Activated CD4-positive, alpha-beta T cell treated with anti-CD3 and anti-CD28 coated beads, Interleukin-2, Interleukin-4, amounts not matched to agents 100 ng/mL and 50 ng/mL, durations not matched to agents 16 hours and 8 hours (primary cell): ENCODE measurements at places on chromosomes 2 and 18.

DNA sequence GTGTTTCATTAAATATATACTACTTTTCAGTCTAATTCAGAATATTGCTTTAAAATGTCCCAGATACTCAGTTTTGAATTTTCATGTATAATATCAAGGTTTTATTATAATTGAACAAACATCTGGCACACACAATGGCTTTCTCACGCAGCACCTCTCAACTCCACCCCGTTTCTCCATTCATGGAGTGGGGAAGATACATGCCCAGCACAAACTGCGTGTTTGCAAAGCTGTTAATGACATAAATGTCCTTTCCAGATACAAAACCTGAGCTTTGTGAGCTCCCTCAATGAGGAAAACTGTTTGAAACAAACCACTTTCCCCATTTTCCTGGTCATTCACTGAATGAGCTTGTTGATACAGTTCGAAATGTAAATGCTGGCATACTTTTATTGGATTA is 150.3 kb upstream of the RASGRP3 start:
- no peak for DNase-seq

- no peak for DNase-seq
Observed at GRCh38 chr2:198316852-198317396, 512.5 kb downstream of the PLCL1 start.

DNA sequence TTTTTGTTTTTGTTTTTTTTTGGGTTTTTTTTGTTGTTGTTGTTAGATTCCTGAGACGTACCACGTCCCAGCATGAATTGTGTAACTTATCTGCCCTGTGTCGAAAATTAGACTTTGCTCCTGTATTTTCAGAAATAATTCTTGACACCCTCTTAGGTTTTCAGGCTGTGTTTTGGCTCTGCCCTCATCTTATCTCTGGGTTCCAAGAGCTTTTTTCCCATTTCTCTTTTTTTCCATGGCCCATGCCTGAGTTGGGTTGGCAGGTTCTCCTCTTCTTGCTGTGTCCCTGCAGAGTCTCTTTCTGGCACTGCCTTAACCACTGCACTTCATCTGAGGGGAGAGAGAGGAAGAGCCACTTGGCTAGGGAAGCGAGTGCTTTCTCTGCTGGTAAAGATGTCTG is 42.4 kb downstream of the CTIF start:
- no peak for DNase-seq

- no peak for DNase-seq
Observed at GRCh38 chr2:20175267-20175666, 49.7 kb downstream of the SDC1 start.

- no peak for DNase-seq
Observed at GRCh38 chr2:159758686-159759085, 39.3 kb downstream of the CD302 start.

DNA sequence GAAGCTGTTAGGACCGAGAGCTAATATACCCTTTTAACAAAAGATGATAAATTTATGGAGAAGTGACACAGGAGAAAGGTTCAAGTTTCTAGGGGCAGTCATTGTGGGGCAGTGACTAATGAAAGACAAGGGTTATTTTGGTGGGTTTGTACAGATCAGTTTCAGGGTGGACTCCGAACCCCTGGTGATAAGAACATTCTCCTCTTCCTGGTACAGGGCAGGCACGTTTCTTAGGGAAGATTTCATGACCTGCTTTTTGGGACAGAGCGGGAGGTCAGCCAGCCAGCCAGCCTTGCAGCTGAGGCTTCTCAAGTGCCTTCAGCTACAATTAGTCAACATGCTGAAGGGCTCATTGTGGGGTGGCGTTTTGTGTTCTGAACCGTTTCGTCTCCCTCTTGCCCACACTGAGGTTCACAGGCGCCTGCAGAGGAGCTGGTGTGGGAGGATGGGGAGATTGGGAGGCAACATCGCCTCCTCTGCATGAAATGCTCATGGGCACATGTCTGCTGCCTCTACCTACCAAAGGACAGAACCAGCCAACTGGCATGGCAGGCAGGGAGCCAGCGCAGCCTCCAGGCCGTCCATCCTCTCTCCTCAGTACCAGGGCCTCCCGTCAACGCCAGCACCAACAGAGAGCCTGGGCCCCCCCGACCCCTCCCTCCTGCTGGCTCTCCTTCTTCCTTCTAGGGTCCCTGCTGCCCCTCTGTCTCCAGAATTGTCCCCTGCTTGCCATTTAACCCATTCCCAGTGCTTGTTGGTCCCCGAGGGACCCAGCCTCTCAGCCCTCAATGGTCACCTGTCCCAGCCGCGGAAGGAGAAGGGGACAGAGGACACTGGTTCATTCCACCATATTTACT is 9.6 kb downstream of the CHMP1B start:
- no peak for DNase-seq

- no peak for DNase-seq
Observed at GRCh38 chr18:63799189-63799588, 24.0 kb downstream of the SERPINB7 start.

- DNase-seq, result no peak
Observed at GRCh38 chr2:145593991-145594614, 1074.2 kb upstream of the ZEB2 start.

- no peak for DNase-seq
Observed at GRCh38 chr2:201344663-201345366, 12.3 kb downstream of the FLACC1 start.

DNA sequence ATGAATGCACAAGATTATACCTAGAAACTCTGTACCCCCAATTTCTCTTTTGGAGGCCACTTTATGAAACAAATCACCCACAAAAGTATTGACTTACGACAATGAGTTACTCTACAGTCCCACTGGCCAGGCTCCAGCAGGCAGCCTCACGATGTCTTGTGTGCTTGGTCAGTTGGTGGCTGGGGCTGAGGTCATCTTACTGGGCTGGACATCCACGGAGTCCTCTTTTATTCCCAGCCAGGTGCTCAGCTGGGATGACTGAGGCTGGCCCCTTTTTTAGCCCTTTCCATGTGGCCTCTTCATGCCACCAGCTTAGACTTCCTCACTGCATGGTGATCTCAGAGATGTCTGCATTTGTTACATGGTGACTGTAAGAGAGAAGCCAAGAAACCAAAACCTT is 8.9 kb upstream of the ID2 start:
- DNase-seq, result no peak

DNA sequence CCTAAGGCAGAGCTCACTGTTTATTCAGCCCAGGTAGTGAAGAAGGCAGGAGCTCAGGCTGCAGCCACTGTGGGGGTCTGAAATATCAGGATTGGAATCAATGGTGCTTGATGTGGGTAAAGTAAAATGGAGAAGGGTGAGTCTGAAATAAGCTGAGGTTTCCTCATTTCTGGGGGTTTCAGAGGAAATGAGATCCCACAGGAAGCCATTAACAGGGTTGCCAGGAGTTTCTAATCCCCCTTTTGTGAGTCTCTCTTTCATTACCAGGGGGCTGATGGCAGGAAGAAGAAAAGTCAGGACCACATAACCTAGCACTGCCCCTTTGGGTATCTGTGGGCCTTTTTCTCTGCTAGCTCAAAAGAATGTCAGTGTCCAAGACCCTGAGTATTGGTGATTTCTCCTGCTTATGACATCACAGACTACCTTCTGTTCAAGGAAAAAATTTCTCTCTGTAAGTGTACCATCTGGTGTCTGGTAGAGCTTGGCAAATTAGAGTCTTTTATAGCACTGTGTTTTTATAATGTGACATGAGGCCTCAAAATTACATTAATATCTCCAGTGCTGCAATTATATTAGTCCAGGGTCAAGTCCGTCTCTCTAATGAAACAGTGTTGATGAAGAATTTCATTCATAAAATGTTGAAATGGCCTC is 56.0 kb downstream of the LBH start:
- no peak for DNase-seq

GRCh38 chr2:60352491-60353405 is 200.7 kb downstream of the BCL11A start:
- no peak for DNase-seq

- no peak for DNase-seq
Observed at GRCh38 chr2:102053096-102053495, 61.3 kb downstream of the IL1R2 start.

- DNase-seq, result no peak
Observed at GRCh38 chr2:7243276-7243675, 326.1 kb downstream of the RNF144A start.

DNA sequence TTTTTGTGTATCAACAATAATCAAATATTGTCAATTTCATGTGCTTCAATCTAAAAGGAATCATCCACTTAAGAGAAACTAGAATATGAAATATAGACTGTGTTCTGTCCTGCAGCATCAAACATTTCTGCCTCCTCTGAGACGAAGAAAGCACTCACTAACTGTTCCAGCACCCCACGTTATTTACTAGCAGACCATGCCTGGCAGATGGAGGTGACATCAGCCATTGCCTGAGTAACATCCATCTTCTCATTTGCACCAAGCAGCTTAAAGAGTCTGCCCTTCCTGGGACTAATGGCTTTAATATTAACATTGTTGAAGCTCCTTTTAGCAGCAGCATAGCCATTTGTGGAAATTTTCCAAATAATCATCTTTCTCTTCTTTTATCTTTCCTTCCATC is 25.7 kb downstream of the SGPP2 start:
- no peak for DNase-seq

DNA sequence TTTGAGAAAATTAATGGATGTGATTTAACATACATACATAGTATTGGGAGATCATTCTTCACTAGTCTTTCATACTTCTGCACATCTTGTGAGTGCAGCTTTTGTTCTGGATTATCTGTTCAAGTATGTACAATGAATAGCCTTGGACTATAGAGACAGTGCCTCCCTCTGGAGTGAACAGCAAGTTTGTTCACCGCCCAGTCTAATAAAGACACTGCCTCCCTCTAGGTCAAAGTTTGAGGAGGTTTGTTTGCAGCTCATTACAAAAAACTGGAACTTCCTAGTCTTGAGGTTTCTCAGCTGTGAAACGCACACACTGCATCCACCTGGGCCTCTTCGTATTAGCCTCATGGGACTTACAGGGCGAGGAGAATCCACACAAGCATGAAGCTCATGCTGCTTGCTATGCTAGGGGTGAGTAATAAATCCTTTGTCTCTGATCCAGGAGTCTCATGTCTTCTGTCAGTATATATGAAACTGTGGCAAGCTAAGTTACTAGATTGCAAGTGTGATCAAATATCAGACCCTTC is 26.0 kb upstream of the LAPTM4A start:
- DNase-seq, result no peak

DNA sequence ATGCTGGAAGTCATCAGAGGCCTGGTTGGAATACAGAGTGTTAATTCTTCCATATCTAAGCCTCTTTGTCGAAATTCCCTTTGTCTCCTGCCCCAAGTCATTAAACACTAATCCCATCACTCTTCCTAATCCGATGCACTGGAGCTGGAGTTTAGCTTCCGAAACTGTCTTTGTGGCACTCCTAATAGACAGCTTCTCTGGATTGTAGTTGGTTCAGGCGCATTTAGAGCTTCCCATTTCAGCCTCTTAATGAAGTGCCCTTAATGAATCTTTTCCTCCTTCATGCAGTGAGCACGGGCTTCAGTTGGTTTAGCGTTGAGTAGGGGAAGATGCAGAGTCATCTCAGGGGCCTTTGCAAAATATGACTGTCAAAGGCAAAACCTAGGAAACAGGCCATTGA is 72.2 kb upstream of the MEIS1 start:
- DNase-seq, result no peak

GRCh38 chr2:65227020-65227455 is 593 bp upstream of the ACTR2 start:
- DNase-seq, result no peak

- DNase-seq, result no peak
Observed at GRCh38 chr2:156087875-156088274, 244.6 kb downstream of the NR4A2 start.

DNA sequence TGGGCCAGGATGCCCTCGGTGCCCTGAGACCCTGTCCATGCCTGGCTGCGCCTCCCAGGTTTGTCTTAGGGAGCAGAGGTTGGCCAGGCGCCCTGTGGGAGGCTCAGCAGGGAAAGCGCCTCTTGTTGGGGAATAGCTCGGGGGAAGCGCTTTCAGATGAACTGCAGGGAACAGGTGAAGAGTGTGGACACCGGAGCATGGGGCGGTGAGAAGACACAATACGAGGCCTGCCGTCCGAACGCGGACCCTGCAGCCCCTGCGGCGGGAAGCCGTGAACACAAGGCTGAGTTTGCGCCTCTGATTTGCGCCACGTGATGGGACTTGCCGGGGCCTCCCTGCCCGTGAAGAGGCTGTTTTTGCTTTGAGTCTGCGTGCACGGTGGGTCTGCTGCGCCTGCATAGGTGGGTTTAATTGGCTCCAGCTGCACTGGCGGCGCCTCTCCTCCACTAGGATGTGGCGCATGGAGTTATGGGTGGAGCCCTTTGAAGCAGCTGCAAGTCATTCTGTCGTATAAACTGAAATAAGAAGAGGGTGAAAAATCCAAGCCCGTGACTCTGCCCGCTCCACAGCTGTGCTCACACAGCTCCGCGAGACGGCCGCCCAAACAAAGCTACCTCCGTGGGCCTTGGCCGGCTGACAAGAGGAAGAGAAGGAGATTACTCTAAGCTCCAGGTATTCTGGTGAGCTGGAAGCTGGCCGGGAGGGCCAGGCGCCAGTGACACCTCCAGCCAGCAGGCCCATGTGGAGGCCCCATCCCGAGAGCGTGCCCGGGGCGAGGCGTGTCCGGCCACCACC is 103.5 kb upstream of the CTDP1 start:
- no peak for DNase-seq

DNA sequence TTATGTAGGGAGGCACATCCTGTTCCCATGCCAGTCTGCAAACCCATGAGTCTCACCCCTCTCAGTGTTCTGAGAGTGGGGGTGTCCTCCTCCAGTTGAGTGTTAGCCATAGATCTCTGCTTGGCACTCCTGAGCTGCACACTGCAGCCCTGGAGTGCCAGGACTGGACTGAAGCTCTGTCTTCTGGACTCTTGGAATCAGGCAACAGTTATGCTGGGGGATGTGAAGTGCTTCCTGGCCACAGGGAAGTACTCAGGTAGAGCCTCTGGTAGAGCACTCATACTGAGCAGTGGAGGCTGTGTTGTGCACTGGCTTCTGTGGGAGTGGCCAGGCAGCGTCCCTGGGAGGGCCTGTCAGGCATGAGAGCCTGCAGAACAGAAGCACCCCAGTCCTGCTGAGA is 43.0 kb downstream of the SERPINB7 start:
- no peak for DNase-seq

GRCh38 chr2:233287871-233288270 is 19.7 kb upstream of the SAG start:
- DNase-seq, result no peak

- DNase-seq, result no peak
Observed at GRCh38 chr2:77418537-77418936, 103.6 kb downstream of the LRRTM4 start.

- no peak for DNase-seq
Observed at GRCh38 chr2:45765728-45766254, 114.3 kb downstream of the PRKCE start.

- no peak for DNase-seq
Observed at GRCh38 chr2:84972932-84973331, 2.0 kb downstream of the KCMF1 start.
